ENCODE measurements at places on chromosomes 16 and 17.

- DNase-seq: peak; percentile 95
Measured at GRCh38 chr17:72683506-72684404, 408.7 kb downstream of the SLC39A11 start.

DNA sequence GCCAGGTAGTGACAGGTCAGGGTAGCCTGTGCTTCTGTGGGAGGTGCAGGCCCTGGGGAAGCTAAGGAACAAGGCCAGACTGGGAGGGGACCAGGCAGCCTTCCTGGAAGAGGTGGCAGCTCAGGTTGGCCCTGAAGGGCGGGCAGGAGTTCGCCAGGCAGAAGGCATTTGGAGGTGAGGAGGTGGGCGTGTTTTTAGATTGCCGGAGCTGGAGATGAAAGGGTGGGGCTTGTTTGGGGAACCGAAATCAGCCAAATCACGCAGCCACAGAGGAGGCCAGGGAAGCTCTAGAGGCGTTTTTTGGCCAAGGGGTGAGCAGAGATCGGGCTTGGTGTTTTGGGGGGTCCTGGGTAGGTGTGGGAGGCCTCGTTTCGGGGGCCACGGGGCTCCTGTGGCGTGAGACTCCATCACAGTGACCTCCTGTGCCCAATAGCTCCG lies 7.6 kb downstream of the ADCY7 start:
- DNase-seq: no peak

DNA sequence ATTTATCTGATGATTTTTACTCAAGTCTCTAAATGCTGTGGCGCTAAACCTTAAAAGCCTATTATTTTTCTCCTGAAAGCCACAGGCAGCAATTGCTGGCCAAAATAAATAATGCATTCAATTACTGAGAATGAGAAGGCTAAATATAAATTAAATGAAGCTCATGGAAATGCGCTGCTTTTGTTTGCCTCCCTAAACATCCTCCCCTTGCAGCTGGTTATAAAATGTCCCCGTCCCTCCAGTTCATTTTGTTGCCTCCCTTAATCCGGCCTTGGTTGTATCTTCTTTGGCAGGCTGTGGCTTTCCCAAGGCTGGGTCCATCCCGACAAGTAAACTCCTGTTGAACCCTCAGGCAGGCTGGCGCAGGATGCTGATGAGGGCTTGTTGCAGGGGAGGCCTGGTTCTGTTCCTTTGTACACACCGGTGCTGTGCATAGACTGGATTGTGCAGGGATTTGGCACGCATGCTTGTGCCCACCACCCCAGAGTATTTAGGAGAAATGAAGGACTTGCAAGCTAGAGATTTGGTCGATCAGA lies 62.7 kb downstream of the KNOP1 start:
- no peak for DNase-seq

- DNase-seq: peak; percentile 81
Measured at GRCh38 chr16:66741169-66741900, 10.1 kb downstream of the DYNC1LI2 start.
